CD4-positive, alpha-beta memory T cell (primary cell): ENCODE measurements at places on chromosomes 7 and 10.

DNA sequence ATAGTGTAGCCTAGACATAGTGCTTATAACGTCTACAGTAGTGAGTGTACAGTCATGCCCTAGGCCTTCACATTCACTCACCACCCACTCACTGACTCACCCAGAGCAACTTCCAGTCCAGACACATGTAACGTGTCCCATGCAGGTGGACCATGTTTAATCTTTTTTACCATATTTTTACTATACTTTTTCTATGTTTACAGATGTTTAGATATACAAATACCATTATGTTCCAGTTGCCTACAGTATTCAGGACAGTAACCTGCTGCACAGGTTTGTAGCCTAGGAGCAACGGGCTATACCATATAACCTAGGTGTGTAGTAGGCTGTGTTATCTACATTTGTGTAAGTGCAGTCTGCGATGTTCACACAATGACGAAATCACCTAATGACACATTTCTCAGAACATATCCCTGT lies 11.0 kb downstream of the MPP7 start:
- no peak for DNase-seq

- no peak for DNase-seq
Observed at GRCh38 chr10:492836-493235, 196.6 kb downstream of the DIP2C start.

DNA sequence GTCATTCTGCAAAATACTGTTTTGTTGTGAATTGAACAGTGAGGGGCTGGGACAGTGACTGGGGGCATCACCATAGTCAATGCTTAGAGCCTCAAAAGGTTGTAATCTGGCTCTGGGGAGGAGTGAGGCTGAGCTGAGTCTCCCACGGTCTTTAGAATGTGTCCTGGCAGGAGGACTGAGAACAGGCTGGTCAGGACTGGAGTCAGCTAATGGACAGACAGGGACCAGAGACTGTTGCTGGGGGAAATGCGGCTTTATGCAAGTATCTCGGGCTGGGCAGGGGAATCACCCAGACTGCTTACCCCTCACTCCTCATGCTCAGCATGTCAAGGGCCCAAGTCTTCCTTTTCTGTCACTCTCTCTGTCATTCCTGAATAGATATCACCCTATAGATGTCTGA lies 346.5 kb downstream of the TYW1 start:
- no peak for DNase-seq

DNA sequence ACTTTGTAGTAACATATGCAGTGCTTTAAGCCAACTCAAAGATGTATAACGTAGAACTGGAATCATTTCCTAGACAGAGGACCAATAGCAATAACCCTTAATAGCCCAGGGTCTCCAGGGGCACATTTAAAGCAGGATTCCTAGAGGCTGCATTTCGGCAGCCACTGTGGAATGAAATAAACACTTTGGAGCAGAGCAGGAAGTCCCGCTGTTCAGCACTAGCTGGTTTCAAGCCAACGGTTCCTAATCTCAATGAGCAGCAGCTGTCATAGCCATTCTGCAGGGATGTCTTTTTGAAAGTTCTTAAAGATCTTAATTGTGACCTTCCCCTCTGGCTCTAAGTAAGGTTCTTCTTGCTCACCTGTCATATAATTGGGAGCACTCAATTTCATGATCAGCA lies 18.4 kb upstream of the MACROH2A2 start:
- no peak for DNase-seq

- no peak for DNase-seq
Observed at GRCh38 chr7:134684165-134684564, 37.5 kb downstream of the BPGM start.
